ENCODE measurements at places on chromosomes 16 and 17. TPM values are rescaled to one million over a fixed set of nuclear protein-coding genes. Genes with fewer than 3 reads are reported as not detected.

- no peak for DNase-seq
Observed at GRCh38 chr17:9226794-9227135, 205.5 kb downstream of the NTN1 start.

The SCNN1G gene
- not detected for total RNA-seq

DNA sequence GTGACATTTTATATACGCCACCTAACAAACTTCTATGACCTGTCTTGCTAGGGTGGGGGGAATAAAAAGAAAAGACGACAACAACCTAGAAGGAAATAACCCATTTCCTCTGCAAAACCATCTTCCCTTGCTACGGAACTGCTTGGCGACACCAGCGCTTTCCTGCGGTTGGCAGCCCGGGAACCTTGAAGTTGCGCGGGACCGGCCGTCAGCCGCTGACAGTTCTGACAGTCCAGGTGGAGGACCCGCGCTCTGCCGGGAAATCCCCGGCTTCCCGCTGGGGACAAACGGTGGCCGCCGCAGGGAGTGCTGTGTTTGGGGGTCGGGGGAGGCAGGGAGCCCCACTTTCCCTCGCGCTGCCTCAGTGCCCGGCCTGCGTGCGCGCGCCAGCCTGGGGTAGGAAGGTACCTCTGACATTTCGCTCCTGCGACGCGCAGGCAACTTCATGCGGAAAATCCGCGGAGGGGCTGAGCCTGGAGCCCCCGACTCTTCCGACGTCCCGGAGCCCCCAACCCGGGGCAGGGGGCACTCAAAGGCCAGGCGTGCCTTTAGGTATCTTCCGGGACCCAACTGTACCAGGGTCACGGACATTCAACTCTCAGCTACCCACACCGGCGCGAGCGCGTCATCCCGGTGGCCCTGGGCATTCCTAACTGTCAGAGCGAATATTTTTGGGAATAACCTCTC, 516 bp downstream of the SLC16A6 start:
- no peak for DNase-seq

DNA sequence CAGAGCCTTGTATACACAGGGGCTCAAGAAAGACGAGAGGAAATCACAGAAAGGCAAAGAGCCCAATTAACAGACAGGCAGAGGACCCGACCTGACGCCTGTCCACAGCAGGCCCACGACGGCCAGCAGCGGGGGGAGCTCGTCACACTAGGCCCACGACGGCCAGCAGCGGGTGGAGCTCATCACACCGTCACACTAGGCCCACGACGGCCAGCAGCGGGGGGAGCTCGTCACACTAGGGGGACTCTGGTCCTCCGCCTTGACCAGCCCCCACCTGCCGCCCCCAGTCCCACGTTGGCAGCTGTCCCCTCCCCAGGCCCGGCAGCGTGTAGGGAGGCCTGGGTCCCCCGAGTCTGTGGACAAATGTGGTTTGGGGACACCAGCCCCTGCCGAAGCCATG, 23.7 kb upstream of the GNG13 start:
- no peak for DNase-seq

- peak; percentile 45 for DNase-seq
Observed at GRCh38 chr16:1781758-1782407, 488 bp downstream of the SPSB3 start.

- DNase-seq: no peak
Observed at GRCh38 chr16:13554005-13554404, 365.9 kb upstream of the ERCC4 start.

GRCh38 chr16:9219813-9220212, 128.4 kb downstream of the HAPSTR1 start:
- no peak for DNase-seq

- peak; percentile 30 for DNase-seq
Observed at GRCh38 chr16:57788252-57788841, 13.9 kb downstream of the KIFC3 start.

GRCh38 chr16:73420676-73421075, 372.7 kb upstream of the ZFHX3 start:
- no peak for DNase-seq

GRCh38 chr17:16969931-16970906, 1.7 kb downstream of the TNFRSF13B start:
- DNase-seq: no peak

DNA sequence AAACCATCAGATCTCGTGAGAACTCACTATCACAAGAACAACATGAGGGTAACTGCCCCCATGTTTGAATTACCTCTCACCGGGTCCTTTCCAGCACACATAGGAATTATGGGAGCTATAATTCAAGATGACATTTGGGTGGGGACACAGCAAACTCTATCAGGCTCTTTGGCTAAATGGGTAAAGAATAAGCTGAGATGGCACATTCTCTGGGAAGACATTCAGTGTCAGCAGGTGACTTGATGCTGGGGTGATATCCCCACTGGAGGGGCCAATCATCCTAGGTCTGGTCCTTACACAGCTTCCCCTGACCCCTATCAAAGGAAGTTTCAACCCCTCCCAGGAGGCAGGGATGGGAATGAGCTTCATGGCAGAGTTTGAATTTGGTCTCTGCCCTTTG, 664.0 kb upstream of the EEF2KMT start:
- DNase-seq: no peak

The CACNG1 gene
- total RNA-seq: not detected

The TPSG1 gene
- total RNA-seq: not detected

- DNase-seq: no peak
Observed at GRCh38 chr17:69690531-69690930, 276.0 kb downstream of the MAP2K6 start.

DNA sequence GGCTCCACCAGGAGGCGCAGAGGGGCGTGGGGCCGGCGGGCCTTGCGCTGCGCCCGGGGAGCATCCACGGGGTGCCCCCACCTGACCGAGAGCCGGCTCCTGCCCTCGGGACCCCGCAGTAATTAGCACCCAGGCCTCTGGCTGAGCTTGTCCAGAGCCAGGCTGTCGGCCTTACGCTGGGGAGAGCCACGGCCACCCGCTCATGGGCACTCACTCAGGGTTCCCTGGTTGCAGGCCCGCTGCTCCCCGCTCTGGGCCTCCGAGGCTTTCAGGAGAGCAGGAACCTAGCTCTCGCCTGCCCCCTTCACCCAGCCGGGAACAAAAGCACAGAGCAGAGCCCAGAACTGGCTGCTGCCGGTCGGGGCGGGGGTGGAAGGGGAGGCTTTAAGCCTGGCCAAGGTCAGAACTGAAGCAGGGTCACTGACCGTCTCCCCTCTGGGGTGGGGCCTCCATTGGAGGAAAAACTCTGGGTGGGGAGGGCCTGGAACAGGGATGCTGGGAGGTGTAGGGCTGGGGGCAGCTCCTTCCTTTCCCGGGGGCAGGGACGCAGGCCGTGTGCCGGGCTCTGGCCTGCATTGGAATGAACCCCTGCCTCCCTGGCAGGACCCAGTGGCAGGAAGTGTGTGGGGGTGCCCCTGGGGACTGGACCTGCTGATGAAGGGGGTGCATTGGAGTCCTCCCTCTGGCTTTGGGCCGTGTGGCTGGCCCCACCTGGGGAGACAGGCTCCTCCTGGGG, 12.3 kb downstream of the GLIS2 start:
- peak; percentile 91 for DNase-seq

GRCh38 chr16:2816751-2817339, at the start of gene PRSS21:
Gene PRSS21 (plus strand): TSS chr16:2817237. CDS start chr16:2817269, 32 bp downstream.
- DNase-seq: no peak

DNA sequence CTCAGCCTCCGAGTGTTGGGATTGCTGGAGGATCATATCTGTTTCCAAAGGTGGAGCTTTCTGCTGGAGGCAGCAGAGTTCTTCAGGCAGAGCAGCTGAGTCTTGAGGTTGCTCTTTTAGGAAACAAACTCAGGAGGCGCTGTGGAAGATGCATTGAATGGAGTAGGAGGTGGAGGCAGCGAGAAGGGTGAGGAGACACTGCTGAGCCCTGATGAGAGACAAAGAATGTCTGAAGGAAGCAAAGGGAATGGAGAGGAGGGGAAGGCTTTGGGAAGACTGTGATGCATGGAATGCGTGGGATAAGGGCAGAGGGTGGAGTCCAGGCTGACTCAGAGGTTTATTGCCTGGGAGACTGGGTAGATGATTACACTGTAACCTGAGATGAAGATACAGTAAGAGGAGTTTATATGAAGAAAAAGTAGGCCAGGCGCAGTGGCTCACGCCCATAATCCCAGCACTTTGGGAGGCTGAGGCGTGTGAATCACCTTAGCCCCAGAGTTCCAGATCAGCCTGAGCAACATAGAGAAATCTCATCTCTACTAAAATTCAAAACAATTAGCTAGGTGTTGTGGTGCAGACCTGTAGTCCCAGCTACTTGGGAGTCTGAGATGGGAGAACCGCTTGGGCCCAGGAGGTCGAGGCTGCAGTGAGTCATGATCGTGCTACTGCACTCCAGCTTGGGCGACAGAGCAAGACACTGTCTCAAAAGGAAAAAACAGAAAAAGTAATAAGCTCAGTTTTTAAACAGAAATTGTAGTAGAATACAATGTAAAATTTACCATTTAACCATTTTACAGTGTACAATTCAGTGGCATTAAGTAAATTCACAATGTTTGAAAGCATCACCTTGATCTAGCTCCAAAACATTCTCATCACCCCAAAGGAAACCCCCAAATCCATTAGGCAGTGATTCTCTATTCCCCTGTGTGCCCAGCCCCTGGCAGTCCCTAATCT, 17.8 kb upstream of the TMEM219 start:
- no peak for DNase-seq

The MMP28 gene
- 4.0 TPM for total RNA-seq

DNA sequence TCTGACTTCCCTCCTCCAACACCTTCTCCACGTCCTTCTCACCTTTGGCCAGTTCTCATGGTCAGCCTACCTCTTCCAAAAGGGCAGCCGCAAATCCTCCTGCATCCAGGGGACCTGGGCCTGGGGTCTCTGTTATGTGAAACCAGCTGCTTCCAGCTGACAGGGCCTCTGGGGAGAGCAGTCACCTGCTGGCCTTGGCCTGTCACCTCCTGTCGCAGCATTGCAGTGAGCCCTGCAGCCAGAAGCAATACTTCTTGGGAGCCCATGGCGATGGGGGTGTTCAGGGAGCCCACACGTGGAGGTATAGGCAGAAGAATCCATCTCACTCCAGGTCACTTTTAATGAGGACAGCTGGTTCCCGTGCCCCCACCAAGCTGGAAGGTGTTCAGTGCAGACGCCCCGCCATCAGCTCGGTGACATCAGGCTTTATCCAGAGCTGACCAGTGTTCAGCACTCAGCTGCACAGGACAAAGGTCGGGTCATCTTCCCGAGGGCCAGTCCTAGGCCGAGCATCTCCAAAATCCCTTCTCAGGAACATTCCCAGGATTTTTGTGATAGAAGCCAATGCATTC, 1.7 kb upstream of the SLC47A2 start:
- DNase-seq: no peak

The PRKCB gene
- total RNA-seq: 2.1 TPM

DNA sequence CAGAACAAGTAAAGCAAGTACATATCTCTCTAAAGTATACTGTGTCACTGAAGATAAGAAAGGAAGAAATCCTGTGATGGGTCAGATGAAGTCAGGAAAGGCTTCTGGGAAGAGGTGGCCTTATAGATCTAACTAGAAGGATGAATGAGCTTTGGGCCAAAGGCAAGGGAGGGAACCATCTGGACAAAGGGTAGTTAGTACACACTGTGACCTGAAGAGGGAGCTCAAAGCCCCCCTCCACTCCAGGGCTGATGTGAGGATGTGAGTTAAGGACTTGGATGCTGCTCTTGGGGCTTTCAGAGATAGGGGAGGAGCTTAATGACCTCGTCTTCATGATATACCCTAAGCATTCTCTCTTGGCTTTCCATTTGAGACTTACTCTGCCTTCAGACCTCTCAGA, 185.3 kb upstream of the CACNG3 start:
- DNase-seq: peak; percentile 24

GRCh38 chr16:25729188-25729915, 37.6 kb downstream of the HS3ST4 start:
- no peak for DNase-seq

The AURKB gene
- not detected for total RNA-seq

The ALOXE3 gene
- not detected for total RNA-seq

The CACNA1H gene
- 1.6 TPM for total RNA-seq

DNA sequence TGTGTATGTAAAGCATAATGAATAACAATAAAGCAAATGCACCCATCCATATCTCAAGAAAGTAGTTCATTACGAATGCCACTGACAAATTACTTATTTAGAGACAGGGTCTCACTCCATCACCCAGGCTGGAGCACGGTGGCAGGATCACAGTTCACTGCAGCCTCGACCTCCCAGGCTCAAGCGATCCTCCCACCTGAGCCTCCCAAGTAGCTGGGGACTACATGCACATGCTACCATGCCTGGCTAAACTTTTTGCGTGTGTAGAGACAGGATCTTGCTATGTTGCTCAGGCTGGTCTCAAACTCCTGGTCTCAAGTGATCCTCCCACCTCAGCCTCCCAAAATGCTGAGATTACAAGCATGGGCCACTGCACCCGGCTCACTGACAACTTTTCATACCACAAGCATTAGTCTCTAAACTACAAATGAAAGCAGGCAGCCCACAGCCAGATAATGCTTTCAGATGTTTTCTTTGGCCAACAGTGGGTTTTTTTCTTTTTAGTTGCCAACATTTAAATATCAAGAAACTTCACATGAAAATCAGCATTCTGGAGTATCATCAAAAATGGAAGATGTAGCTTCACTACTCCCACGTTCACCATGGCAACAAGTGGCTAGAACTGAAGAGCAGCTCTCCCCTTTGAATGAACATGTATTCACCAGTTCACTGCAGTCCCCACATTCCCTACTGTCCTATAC, 7.7 kb downstream of the ARHGAP17 start:
- no peak for DNase-seq

DNA sequence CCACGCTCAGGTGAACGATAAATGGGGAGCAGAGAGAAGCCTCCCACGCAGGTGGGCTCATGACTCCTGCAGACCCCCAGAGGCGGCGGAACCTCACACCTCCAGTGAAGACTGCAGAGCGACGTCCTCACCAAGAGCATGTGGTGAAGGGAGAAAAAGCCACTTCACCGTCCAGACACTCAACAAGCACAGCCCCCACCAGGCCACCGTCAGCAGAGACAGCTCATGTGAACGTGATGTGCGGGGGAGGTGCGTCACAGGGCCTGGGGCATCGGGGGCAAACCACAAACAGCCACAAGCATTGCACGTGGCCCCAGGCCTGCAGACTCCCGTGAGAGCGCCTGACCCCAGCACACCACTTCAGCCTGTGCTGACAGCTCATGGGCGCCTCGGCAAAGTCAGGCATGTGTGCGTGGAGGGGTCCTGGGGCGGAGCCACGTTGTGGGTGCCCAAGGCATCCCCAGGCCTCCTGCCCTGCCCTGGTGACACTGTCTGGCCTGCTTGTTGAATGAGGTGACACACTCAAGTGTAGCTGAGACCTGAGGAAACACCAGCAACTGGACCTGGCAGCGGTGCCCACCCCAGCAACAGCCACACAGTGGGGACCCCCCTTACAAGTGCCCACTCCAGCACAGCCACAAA, 19.0 kb downstream of the LMF1 start:
- DNase-seq: peak; percentile 58

- no peak for DNase-seq
Observed at GRCh38 chr16:29025218-29025617, 40.4 kb downstream of the LAT start.

The GRAPL gene
- total RNA-seq: 0.69 TPM

GRCh38 chr17:68449021-68449739, 8.1 kb downstream of the WIPI1 start:
- no peak for DNase-seq

DNA sequence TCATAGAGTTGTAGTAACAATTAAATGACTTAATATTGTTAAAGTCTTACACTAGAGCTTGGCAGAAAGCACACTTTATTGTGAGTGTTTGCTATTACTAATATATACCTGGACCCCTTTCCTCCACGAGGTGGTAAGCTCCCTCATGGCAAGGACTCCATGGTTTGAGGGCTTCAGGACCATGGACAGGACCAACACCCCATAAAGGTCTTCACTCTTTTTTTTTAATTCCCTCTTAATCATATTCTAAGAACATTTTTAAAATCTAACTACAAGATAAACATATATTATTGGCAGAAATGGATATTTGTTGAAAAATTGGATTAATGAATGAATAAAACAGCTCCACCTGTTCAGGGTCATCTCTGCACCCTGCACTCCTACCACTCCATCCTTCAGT, 154.5 kb downstream of the CBLN1 start:
- no peak for DNase-seq

All from heart left ventricle (tissue), 16 donors.